ENCODE measurements at places on chromosomes 4 and X.

DNA sequence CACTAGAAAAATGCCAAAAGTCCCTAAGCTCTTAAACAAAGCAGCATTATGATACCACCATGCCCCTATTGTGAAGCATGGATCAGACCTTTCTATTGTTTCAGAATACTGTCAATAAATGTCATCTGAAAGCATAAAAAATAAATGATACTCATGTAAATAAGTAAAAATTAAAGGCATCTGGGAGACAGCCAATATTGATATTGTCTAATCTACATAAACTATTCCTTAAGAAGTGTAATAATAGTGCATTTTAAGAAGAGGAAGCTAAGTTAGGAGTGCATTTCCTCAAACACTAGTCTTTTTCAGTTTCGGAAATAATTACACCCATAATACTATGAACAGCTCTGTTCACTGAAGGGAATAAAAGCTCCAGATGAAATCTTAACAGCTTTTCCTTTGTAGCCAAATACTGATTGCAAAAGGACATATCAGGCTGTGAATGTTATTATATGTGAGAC, 181.6 kb downstream of the SPOCK3 start:
- DNase-seq: no peak

DNA sequence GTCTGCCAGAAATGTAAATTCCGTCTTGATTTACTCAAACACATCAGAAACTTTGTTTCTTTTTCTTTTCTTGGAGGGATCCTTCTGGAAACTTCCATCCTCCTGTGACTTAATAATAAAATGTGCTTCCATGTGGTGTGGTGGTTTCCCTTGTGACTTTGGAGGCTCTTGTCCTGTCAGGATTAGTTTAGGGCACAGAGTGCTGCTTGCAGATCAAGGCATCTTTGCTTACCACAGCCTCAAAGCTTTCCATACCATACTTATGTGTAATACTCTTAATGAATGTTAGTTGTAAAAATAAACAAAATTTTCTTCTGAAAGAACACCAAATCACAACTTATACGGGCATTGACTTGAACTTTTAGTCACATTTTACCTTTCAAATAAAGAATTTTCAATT, 27.4 kb downstream of the GBA3 start:
- DNase-seq: no peak

GRCh38 chrX:97016106-97016505, 132.4 kb downstream of the RPA4 start:
- DNase-seq: no peak

DNA sequence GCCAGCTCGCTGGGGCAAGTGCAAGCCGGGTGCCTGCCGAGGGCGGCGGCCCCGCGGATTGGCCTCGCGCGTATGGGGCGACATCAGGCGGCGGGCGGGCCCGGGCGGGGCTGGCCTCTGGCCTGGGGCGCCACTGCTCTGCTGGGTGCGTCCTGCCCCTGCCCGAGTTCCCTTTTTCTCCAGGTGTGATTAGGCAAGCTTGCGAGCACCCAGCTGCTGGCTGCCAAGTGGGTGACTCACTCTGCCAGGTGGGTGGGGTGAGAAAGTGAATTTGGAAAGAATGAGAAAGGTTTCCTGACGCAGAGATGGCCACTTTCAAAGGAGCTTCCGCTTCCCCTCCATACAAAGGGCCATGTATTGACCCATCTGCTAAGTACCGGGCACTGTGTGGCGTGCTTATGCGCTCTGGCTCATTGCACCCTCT, 32.5 kb downstream of the FGFBP1 start:
- peak; percentile 95 for DNase-seq

DNA sequence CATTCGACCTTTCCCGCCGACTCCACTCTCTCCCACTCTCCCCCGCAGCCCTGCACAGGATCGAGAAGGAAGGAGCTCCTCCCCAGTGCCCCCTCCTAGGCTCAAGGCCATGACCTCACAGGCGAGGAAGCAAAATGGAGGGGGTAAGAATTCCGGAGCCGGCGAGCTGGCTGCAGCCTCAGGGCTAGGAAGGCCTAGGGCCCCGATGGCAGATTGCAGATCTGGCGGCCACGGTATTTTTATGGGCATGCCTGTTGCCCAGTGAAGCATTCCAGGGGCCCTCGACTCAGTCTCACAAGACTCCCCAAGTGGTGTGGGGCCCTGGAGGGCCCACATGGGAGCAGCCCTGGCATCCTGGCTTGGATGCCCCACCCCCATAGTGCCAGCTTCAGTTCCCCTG, 942 bp upstream of the L1CAM start:
- no peak for DNase-seq

- DNase-seq: no peak
These were observed 73.3 kb upstream of the HHIP start for GRCh38 chr4:144572660-144573059.

- DNase-seq: no peak
These were observed 71.7 kb upstream of the HGFAC start for GRCh38 chr4:3369781-3370674.

Measured in HCT116 (cell line).